ENCODE measurements at places on chromosomes 1 and 21.

DNA sequence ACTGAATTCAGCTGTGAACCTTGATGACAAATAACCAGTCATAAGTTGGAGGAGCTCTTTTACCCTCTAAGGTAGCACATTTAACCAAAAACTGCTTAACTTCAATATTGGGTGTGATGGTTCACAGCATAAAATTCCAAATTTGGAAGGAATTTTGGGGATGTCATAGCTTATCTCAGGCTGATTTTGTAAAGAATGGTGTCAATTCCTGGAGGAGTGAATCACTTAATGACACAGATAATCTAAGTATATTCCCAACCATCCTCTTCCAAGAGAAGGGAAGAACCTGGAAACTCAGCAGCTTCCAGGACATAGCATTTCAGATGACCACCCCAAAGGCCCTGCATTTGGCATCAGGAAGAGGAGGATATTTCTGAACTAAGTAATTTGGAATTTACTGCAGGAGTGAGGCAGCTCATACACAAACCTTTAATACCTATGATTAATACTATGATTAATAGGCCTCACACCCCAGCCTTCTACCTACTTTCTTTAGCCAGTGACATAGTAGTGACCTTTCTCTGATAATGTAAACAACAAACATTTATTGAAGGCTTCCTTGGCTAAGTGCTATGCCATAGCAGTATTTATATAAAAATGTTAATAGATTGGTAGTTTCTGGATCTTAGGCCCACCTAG, 14.5 kb downstream of the GLUL start:
- DNase-seq, result no peak

DNA sequence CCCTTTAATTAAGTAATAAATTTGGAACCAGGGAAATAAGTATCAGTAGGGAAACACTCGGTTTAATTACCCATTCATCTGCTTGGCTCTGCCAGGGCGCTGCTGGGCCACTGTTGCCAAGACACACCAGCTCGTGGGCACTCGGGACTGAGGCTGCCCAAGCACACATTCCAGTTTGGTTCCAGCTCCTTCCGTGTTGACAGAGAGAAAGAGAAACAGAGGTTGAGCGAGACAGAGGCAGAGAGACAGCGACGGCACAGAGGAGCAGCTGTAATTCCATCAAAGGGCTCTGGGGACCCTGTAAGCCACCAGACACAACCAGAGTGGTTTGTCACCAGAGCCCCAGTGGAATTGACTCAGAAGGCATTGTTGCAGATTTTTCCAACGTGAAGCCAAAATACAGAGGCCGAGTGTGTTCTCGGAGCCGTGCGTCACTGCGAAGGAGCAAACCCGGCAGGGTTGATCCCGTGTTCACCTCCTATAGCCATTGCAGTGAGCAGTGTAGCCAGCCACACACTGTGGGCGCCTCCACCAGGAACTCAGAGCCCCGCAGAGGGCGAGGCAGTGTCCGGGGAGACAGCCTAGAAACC, 33.5 kb downstream of the SYF2 start:
- DNase-seq, result no peak

DNA sequence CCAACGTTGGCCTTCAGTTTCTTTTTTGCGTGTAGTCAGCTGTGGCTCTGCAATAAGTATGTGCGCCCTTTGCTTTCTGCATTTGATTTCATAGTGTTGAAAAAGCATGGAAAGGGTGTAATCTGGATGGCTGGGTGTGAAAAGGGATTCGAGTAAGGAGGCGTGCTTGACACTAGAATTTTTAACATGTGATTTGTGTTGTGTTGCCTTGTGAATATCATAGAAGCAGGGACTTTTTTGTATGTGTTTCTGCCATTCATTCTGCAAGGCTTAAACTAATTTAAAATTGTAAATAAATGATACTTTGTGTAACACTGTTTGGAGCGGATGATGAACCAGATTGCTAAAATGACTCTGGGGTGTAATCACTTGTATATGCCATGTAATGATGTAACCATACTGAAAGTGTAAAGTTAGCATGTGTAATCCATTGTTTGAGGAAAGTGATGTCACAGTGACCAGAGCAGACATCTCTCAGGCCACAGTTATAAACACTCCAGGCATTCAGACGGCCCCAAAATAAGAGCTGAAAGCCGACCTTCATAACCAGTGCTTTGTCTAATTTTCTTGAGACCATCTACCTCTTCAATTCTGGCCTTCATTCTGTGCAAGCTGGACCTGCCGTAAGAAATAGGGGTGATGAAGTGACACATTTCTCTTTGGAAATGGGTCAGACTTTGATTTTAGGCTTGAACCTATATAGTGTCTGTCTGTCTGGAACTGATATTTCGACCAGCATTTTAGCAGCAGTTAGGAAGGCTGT, 618 bp downstream of the SH3BGR start:
- no peak for DNase-seq

GRCh38 chr21:36566644-36567043, 86.7 kb upstream of the CLDN14 start:
- no peak for DNase-seq

GRCh38 chr21:29914326-29914725, 25.5 kb downstream of the GRIK1 start:
- no peak for DNase-seq

DNA sequence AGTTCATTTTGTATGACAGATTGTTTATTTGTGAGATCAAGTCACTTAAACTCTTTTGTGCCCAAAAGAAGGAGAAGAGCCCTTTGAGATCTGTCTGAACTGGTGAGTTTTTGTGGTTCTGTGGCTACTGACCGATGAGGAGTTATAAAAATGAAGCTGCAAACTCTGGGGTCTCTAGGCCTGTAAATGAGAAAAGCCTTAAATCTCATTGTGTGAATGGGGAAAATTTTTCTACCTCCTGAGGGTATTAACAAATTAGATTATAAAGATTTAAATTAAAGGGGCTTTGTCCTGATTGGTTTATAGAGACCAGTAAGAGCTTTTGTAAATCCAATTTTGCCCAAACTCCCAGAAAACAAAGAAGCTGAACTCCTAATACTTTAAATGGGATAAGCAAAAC, 9.7 kb upstream of the KLF17 start:
- DNase-seq, result no peak

- DNase-seq, result peak; percentile 77
These were observed 89.5 kb upstream of the CD53 start for GRCh38 chr1:110783292-110783918.

- DNase-seq, result peak; percentile 77
These were observed 35.9 kb downstream of the ITPKB start for GRCh38 chr1:226702957-226703831.

- no peak for DNase-seq
These were observed 690.3 kb downstream of the AMY1C start for GRCh38 chr1:104440011-104440410.
